ENCODE measurements at places on chromosomes 13 and 19. TPM values are rescaled to one million over a fixed set of nuclear protein-coding genes. Genes with fewer than 3 reads are reported as not detected.

ZNF763 gene
- 1.1 TPM for total RNA-seq

DNA sequence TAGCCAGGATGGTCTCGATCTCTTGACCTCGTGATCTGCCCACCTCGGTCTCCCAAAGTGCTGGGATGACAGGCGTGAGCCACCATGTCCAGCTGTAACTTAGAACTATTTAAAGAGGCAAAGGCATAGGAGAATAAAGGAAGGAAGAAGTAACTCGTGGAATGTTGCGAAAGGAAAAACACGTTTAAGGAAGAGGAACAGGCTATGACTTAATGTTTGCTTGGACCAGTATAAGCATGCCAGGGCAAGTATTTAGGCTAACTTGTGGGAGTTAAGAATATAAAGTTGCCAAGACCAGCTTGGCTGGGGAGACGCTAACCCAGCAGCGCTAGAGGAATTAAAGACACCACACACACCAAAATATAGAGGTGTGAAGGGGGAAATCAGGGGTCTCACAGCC, 33.5 kb downstream of the ZNF844 start:
- DNase-seq: no peak

DNA sequence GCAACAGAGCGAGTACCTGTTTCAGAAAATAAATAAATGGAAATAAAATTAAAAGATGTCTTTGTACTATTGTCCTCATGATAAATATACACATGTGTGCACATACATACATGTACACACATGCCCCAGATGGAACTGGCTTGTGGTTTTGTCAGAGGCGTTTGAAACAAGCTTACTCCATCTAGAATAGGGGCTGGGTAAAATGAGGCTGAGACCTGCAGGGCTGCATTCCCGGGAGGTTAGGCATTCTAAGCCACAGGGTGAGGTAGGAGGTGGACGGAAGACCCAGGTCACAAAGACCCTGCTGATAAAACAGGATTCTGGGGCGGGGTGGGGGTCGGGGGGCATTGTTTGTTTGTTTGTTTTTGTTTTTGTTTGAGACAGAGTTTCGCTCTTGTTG, 8.1 kb upstream of the SIN3B start:
- DNase-seq: no peak

GTF2F1 gene
- 65.5 TPM for total RNA-seq

GRCh38 chr19:46715620-46715974, 1.3 kb downstream of the PRKD2 start:
- no peak for DNase-seq

CD209 gene
- not detected for total RNA-seq

GRCh38 chr13:106958621-106959048, 390.7 kb upstream of the ARGLU1 start:
- no peak for DNase-seq

MAMSTR gene
- total RNA-seq: 1.4 TPM

SIGLEC6 gene
- 1.6 TPM for total RNA-seq

GRCh38 chr19:39936020-39936419, 1.6 kb upstream of the FCGBP start:
- DNase-seq: no peak

TTC9B gene
- not detected for total RNA-seq

DNA sequence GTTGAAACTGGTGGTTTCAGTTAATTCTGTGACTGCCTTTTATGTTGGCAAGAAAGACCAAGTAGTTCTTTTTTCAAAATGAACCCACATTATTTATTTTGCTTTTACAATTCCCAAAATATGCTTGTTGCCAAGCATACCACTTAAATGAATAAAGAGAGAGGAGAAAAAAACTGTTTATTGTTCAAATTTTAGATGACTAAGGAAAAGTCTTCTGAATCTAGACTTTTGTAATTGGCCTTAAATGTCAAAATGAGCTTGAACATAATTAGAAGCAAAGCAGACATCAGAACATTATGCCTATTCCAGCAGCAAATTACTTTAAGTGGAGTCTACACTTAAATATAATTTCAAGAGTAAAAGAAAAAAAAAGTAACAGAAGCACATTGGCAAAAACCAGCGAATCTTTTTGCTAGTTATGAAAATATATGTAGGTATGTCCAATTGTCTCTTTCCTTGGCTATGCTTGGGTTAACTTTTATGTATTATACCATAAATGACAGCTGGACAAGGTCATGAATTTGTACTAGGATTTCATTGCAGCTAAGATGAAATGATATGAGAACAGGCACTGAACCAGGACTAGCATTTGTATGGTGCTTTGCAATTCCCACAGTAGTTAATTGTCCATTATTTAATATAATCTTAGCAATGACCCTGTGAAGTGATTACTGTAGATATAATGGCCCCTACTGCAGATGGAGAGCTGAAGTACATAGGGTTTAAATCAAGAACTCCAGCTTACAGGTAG, 211.9 kb downstream of the NALCN start:
- no peak for DNase-seq

ZNF575 gene
- 1.4 TPM for total RNA-seq

GRCh38 chr19:23098988-23099387, 17.8 kb upstream of the ZNF730 start:
- no peak for DNase-seq

- no peak for DNase-seq
Observed at GRCh38 chr13:85411591-85411990, 387.6 kb downstream of the SLITRK6 start.

BIVM gene
- total RNA-seq: 34.4 TPM

Measured in activated T-helper 1 cell treated with anti-CD3 and anti-CD28 coated beads, Interleukin-12 subunit alpha, Interleukin-12 subunit beta, Interleukin-2, Interleukin-4 antibody, amounts not matched to agents 30 ng/mL and 10 ng/mL and 1 ng/mL, durations not matched to agents 14 hours and 24 hours and 36 hours (primary cell).